ENCODE measurements at places on chromosomes 6 and 20.

GRCh38 chr20:63240004-63240403, 4.3 kb downstream of the BIRC7 start:
- no peak for DNase-seq

DNA sequence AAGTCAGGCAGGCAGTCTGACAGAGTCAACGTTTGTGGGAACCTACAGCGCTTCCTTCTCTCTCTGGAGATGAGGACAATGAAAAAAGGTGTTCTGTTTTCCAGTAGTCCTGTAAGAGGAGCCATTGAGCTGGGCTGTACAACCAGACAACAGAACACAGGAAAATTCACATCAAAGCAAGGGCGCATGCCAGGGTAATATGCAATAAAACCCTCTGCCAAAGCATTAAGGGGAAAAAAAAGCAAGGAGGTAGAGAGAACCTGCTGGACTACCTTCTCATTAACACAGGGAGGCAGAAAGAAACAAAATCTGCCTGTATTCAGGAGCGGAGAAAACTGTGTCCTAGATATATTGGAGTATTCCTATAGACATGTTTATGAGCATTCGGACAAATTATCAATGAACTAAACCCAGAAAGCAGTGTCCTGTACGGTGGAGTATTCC, 1.3 kb downstream of the RNF24 start:
- peak; percentile 47 for DNase-seq

- no peak for DNase-seq
These were observed 141.9 kb upstream of the GJE1 start for GRCh38 chr6:141990840-141991239.

DNA sequence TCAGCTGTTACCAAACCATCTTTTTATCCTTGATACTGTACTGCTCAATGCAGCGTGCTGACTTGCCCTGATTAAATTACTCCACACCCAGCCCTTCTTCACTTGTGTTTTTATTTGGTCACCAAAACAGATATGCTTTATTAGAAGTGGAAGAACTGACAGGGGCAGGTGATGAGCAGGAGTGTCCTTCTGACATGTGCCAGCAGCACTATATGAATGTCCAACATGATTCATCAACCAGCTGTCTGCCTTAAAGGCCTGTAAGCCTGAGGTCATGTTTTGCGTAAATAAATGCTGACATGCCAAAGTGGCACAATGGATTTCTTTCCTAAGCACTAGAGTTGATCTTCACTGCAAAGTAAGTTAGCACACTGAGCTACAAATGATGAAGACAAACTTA, 15.4 kb downstream of the POPDC3 start:
- DNase-seq: no peak

- no peak for DNase-seq
These were observed 124.0 kb downstream of the PXDC1 start for GRCh38 chr6:3627501-3627900.

DNA sequence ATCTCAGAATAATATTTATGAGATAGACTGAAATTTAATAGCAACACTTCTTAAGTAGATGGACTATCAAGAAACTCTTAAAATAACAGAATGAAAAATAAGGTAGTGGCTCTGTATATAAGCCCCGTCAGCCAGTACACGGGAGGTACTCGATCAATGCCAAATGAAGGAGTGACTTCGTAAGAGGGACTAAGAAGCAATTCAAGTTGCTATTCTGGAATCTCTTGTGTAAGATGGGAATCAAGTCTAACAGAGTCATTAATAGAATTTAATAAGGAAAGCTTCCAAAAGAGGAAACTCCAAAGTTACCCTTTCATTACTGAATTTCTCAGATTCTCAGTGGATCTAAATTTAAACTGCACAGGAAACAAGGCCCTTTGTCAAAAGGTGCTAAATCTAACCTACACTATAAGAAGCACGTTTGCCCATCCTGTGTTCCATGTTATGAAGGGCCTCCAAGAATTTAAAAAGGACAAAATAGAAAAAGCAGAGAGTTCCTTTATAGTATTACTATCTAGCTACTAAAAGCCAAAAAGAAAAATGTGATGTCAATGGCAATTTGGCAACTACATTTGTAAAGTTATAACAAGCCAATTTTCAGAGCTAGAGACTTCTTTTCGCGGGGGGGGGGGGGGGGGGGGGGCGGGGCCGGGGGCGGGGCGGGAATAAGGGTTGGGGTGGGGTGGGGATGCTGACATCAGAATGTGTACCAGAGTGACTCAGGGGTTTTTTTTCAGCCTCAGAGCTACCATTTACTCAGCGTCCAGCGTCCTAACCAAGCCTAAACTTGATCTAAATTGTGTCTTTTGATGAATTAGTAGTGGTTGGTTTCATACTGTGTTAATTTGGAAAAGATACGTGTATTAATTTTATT, 200.6 kb downstream of the GMPR start:
- no peak for DNase-seq

DNA sequence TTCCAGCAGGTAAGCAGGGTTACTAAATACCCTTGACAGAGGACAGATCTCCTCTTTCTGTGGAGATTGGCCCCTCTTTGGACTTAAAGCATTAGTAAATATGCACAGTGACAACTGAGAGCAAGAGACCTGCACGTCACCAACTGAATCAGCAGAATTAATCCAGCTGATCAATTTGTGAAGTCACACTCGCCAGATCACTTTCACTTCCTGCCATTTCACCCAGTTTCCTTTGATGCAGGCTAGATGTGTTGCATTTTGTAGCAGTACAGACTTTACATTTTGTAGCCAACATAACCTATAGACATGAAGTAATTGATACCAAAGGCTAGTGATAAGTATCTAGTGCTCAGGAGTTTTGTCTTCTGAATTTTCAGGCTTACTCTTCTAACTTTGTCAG, 11.9 kb downstream of the SYNE1 start:
- DNase-seq: no peak

DNA sequence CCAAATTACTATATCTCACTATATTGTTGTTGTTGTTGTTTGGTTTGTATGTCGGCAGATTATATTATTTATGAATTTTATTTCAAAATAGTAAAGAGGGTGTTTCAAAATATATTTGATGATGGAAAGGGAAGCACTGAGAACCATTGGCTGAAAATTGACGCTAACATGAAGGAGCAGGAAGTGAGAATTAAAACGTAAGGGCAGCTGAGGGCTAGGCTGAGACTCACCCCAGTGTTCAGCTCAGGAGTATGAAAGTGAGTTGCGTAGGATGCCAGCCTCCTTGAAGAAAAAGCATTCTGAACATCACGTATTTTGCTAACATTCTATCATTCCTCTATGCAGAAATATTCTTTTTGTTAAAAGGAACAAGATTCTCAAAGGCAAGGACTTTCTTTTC, 10.7 kb upstream of the IPCEF1 start:
- no peak for DNase-seq

- DNase-seq: no peak
These were observed 3.7 kb downstream of the CSNK2A1 start for GRCh38 chr20:539848-540247.

GRCh38 chr6:45679163-45679562, 301.4 kb upstream of the SUPT3H start:
- DNase-seq: no peak

DNA sequence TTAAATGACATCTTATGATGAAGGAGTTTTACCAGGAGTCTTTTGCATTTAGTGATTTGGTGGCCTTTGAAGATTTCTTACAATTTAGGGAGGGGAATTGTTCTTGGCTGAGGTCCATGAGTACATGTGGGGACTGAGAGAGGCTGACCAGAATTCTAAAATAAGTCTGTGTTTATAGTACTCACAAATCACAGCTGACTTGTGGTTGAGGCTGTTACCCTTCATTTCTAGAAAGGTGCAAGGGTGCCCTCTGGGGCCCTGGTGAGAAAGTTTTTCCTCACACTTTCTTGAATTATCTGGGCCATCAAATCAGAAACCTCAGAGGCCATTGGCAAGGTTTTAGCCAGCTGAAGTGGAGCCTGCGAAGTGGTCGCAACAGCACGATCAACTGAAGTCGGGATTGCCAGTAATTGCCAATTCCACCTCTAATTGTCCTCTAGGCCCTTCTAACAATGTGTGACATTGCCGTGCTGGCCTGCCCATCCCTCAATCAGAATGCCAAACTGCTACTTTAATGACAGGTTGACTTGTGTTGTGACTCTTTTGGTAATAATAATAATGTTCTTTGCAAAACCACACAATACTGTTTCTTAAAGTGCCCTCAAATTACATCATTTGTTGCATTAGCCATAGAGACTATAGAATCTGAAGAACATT, 221.6 kb downstream of the OGFRL1 start:
- DNase-seq: peak; percentile 40

GRCh38 chr6:290111-290922, 2.0 kb upstream of the DUSP22 start:
- DNase-seq: no peak

Measured in HEK293T (cell line).